ENCODE measurements at places on chromosomes 2 and 18.
A peak's percentile ranks its signal among the peaks of the same experiment; 100 is the strongest.

GRCh38 chr2:17538844-17539554 is 1.5 kb upstream of the VSNL1 start:
- DNase-seq: no peak

- no peak for DNase-seq
These were observed 82.8 kb downstream of the TEX51 start for GRCh38 chr2:126981476-126981875.

GRCh38 chr2:147197754-147198483 is 646.9 kb upstream of the ACVR2A start:
- no peak for DNase-seq

DNA sequence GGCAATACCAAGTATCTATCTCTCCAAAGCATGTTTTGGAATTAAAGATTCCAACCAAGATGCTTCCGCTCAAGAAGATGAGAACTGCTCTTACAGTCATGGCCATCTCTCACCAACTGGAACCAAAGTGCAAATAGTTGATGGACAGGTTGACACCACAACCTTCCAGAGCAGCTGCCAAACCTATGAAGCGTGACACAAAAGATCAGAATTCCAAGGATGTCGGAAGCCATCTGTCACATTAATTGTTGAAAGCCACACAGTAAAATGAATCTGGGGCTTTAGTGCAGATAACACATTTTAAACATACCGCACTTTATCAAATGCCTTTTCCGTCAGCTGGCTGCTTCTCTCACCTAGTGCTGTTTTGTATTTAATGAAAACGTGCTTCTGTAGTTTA is 195.7 kb downstream of the CDH20 start:
- no peak for DNase-seq

GRCh38 chr18:34543945-34544344 is 166.2 kb upstream of the DTNA start:
- no peak for DNase-seq

GRCh38 chr2:134770702-134771101 is 51.9 kb upstream of the TMEM163 start:
- DNase-seq: no peak

DNA sequence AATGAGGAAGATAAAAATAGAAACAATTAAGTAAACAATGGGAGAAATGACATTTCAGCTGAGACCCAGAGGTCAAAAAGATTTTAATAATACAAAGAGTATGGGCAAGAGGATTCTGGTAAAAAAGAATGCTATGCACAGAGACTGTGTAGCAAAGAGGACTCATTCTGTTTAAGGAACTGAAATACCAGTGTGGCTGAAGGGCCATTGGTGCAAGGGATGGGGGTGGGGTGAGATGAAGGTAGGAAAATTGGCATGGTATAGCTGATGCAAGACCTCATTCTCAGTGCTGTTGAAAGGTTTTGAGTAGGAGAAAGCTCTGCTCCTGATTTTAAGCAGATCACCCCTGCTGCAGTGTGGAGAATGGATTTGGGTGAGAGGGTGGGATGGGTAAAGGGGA is 10.8 kb downstream of the GALNT1 start:
- DNase-seq: peak; percentile 46

DNA sequence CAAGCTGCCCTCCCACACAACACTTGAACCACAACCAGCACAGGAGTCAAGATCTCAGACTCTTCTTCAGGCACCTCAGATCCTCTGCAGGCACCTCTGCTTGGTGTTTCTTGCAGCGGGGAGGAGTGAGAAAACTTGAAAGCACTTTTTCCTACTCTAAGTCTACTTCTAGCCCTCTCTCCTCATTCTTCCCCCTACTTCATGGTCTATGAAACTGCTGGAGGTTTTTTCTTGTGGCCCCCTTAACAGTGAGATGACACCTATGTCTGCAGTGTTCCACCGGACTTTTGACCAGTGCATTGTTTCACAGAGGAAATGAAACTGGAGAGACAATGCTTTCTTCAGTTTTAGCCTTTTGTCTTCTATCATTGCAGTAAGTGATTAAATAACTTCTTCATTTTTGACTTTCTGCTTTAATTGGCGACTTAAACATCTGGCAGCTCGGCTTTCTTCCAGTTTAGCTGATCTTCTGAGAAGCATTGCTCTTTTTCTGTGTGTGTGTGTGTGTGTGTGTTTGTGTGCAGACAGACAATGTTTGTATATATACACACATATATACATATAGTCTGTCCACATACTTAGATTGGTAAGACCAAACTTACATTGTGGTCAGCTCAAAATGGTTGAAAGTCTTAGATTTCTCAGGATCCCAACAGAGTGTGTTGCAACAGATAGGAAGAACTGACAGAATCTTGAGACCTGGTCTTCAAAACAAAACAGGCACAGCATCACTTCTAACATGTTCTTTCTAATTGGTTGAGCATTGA is 1474.0 kb upstream of the TMEFF2 start:
- no peak for DNase-seq

DNA sequence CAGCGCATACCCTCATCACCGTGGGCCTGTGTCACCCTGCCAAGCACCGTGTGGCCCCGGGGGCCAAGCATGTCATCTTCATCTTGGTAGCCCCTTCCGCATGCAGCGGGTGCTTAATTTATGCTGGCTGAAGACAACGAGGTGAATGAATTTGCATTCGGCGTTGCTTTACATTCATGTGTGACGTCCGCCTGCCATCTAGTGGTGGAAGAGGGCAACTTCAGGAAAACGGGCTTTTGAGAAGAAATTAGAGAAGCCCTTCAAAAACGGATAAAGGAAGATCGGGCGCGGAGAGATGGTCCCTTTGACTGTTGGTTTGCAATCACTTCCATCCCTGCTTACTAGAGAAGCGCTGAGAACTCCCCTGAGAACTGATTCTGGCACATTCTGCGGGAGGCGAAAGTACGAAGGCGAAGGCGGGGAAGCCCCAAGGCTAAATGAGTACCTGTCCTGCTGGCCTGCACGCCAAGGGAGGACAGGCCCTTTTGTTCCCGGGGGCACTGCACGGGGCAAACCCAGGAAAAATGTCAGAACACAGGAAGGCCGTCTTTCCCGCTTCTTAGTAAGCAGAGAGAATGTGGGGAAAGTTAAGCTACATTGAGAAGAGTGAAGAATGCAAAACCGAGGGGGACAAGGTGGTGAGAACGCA is 145.9 kb downstream of the ZNF516 start:
- DNase-seq: peak; percentile 57

GRCh38 chr18:49193897-49194296 is 243.1 kb upstream of the SMAD7 start:
- no peak for DNase-seq

GRCh38 chr2:240455647-240456446 is 20.4 kb downstream of the GPC1 start:
- no peak for DNase-seq

- DNase-seq: no peak
These were observed 144.5 kb upstream of the GATA6 start for GRCh38 chr18:22024924-22025323.

DNA sequence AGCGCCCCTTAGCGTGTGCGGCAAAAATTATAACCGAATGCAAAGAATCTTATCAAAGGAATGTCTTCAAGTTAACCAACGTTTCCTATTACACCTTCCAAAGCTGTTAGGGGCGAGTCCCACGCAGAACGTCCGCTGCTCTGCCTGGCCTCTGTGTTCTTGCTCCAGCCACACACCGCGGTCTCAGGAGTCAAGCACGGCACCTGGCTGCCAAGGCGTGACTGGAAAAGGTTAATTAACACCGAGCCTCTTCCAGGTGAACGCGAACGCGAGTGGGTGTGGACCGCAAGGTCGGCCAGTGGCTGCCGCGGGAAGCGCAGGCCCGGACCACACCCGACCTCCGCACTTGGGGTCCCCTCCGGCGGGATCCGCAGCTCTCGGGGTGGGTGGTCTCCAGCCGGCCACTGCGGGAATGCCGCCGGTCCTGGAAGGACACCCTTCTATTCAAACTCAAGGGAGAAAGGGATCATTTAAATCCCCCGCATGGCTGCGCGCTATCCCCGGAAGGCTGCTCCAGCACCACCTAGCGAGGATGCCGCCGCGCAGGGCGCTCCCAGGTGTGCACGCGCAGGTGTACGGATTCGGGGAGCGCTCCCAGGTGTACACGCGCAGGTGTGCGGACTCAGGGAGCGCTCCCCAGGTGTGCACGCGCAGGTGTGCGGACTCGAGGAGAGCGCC is 830 bp downstream of the CYB5A start:
- no peak for DNase-seq

- DNase-seq: no peak
These were observed 17.7 kb upstream of the NFE2L2 start for GRCh38 chr2:177282181-177282641.

DNA sequence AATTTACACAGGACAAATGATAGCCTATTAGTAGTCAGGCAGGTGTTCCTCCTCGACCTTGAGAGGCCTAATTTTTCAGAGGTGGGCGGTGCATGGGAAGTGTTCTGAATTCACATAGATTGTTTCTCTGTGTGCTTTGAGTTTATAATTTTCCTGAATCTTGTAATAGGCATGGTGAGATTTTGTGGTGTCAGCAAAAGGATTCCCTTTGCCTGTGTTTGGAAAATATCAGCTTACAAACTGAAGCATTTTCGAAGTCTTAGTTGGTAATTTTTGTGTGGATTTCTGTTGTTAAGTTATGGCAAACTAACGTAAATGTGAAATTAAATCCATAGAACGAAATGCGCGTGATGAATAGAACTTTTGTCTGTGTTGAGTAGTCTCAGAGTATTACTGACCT is 194.0 kb upstream of the RBMS1 start:
- peak; percentile 17 for DNase-seq

GRCh38 chr2:96537066-96537733 is 648 bp downstream of the ARID5A start:
- peak; percentile 72 for DNase-seq

DNA sequence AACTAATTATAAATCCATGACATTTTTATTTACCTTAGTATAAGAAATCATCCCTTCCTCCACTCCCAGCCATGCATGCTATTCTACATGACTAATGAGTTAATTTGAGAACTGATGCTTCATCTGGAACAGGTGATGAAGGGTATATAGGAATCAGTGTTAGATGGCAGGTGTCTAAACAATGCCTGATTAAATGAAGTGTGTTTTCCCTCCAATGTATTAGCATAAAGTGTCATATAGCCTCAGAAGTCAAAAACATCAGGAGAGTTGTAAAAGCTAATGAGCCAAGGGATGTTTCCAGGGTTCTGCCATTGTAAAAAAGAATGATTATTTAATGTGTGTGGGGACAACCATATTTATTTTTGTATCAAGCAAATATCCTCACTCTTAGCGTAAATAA is 913.8 kb downstream of the DCC start:
- DNase-seq: no peak

DNA sequence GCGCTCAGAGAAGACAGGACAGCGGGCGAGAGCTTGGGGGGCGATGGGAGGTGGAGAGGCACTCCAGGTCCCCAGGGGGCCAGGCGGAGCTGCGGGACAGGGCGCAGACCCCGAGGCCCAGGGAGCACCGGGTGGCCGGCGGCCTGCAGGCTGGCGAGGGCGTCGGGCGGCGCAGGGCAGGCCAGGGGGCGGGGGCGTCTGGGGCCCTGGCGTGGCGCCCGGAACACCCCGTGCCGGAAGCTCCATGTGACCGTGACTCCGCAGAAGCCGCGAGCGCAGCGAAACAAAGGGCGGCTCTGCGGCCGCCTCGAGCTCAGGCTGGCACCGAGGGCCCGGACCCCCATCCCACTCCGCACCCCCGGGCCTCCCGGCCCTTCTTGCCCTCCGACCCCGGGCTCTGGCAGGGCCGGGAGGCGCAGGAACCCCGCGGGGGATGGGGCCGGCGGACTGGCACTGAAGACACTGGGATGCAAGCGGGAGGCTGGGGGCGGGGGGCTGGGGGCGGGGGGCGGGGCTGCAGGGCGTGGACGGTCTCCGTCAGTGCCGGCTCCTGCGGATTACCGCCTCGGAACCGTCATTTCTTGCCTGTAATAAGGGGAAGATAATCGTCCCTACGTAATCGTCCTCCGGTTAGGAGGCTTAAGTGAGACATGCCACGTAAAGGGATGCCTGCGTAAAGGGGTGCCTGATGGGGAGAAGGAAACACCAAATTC is 19.1 kb downstream of the SH2D6 start:
- DNase-seq: peak; percentile 68

DNA sequence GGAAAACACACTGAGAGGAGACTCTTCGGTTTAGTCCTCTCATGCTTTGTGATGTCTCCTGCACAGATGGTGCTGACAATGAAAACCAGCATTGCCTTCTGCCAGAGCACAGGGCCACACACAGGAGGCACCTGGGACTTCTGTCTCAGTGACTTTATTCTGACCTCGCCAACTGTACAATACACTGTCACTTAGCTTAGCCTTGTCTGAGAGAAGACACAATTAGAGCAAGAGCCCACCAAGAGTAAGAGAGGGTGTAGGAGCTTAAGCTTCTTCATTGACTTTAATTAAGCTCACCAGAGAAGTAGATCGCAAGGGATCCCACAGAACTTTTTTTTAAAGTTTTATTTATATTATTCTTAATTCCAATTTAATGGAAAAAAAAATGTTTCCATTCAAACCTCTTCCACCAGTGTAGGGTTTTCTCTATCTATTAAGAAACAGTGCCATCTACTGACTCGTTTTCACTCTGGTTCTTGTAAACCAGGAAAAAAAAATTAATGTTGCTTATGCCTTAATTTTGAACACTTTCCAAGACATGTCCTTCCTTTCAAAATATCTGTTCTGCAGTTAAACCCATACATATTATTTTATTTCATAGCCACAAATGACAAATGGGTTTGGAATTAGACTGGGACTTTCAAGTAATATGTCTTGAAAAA is 42.4 kb upstream of the DDX18 start:
- no peak for DNase-seq

DNA sequence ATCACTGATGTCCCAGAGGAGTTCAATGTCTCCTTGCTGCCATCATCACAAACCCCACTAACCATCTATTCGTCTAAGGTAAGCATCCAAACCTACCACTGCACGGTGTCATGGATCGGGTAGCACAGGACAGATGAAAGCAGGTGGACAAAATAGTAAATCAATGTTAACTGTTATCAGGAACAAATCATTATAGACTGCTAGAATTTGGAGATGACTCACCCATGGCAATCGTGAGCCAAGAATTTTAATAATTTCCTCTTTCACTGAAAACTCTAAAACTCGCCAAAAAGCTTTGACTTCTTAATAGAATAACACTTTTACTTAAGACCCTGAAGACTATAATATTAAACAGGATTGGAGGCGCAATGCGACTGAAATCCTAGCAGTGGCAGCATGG is 33.7 kb upstream of the BZW1 start:
- no peak for DNase-seq

DNA sequence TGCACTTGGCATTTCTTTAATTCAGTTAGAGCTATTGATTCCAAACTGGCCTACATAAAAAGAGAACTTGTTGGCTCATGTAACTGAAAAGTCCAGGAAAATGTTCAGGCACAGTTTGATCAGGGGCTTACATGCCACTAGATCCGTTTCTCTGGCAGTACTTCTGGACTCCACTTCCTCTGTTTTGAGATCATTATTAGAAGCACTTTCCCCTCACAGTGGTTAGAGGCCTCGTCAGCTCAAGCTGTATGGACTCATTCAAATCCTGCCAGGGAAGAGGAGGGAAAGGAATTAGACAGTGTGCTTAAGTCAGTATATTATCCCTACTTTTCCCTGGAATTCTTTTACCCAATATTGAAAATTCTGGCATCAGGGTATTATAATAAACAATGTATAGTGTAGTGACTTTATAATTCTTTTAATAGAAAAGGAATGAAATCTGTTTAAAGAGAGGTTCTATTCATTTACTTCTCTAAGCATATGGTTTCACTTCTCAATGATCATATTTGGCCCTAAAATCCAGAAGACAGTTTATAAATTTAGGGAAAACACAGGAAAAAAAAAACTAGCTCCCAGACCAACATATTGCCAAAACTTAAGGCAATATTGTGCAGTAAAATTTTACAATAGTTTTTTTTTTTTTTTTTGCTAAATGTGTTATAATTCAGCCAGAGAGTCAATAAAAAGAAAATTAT is 92.0 kb downstream of the ARMC9 start:
- DNase-seq: no peak

- DNase-seq: no peak
These were observed 14.6 kb downstream of the PTPN18 start for GRCh38 chr2:130370490-130370889.
